ENCODE measurements at places on chromosomes 7 and 10.

- DNase-seq: no peak
These were observed 33.1 kb downstream of the SUV39H2 start for GRCh38 chr10:14911801-14912200.

DNA sequence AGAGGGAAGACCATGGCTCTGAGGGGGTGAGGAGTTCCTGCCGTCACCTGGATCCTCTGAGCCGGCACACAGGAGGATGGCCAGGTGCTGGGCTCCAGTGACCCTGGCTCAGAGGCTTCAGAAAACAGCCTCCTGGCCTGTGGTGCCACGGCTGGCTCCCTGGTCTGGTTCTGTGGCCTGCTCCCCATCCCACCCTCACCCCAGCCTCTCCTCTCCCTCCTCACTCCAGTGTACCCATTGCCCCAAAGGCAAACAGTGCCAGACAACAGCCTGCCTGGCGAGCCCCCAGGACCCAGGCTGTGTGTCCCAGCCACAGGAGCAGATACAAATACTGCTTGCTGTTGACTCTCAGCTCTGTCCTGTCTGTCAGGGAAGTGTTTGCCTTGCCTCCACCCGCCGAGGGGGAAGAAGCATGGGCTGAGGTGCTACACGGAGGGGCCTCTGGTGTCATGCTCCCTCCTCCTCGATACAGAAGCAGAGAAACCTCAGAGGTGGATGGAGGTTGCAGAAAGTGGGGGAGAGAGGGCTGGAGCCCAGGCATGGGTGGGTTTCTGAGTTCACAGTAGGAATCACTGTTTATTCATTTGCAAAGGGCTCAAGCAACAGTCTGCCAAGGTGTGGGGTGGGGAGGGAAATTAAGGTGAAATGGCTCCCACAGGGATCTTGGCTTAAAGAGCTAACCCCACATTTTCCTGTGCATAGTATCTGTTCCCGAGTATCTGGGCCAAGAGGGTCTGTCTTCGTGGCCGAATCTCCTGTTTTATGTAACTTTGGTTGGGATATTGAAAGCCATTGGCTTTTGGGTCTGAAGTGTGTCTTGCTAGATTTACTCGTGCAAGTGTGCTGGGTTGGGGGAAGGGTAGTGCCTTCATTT is 5.5 kb downstream of the ADRA2A start:
- DNase-seq: no peak

DNA sequence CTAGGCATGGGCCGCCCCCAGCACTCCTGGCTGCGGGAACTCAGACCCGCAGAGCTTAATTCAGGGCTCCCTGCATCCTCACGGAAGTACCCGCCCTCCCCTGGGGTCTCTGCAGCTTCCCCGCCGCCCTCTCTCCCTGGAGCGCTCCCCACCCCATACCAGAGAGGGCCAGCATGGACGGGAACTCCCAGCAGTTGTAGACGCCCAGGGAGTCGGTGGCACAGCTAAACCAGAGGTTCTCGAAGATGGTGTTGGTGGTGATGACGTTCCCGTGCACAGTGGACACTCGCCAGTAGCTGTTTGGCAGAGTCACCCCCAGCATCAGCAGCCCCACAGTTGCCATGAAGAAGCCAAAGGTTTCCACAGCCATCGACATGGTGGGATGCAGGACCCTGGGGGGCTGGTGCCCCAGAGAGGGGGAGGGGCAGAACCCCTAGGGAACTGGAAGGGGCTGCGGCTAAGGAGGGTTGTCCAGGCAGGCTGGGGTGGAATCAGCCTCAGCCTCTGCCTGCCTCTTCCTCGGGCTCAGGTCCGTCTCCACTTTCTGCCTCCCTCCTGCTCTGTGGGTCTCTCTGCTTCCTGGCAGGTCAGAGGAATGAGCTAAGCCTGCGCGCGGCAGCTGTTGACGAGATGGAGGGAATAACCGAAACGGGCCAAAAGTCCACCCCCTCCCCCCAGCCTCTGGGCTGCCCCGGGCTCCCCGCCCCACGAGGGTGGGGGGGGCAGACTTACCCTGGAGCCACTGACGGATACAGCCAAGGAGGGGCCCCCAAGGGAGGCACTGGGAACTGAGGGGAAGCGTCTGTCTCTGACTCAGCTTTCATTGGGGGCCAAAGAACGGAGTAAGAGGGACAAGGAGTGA is at the start of gene CLDN15:
Gene CLDN15, minus strand, starts transcription at position 597 of the 862 bp plus-strand sequence. Its CDS starts 221 bp downstream, at position 376.
- peak; percentile 66 for DNase-seq

DNA sequence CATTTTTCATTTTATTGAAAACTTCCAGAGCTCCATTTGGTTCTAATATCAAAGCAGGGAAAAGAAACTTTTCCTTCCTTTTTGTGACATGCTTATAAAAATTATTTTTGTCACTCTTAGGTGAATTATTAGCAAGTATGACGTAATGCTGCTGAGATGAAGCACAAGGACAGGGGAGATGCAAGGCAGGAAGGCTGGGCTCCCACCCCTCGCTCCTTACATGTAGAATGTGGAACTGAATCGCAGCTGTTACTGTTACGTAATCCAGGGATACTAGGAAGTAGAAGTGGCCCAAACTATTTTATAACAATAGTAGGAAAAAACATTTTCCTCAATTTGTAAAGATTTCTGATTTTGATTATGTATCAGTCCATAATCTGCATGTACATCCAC is 17.1 kb upstream of the GTPBP4 start:
- DNase-seq: no peak

GRCh38 chr10:96465599-96465998 is 48.1 kb downstream of the TLL2 start:
- no peak for DNase-seq

GRCh38 chr10:74418285-74418872 is 267.4 kb downstream of the ADK start:
- no peak for DNase-seq

- no peak for DNase-seq
These were observed 18.2 kb upstream of the CASD1 start for GRCh38 chr7:94491410-94491809.

GRCh38 chr10:93034426-93034825 is 26.2 kb upstream of the CYP26C1 start:
- no peak for DNase-seq

- DNase-seq: no peak
These were observed 174.8 kb downstream of the JAZF1 start for GRCh38 chr7:28005847-28006231.

- peak; percentile 80 for DNase-seq
These were observed 17.5 kb downstream of the ACTA2 start for GRCh38 chr10:88934900-88935672.

DNA sequence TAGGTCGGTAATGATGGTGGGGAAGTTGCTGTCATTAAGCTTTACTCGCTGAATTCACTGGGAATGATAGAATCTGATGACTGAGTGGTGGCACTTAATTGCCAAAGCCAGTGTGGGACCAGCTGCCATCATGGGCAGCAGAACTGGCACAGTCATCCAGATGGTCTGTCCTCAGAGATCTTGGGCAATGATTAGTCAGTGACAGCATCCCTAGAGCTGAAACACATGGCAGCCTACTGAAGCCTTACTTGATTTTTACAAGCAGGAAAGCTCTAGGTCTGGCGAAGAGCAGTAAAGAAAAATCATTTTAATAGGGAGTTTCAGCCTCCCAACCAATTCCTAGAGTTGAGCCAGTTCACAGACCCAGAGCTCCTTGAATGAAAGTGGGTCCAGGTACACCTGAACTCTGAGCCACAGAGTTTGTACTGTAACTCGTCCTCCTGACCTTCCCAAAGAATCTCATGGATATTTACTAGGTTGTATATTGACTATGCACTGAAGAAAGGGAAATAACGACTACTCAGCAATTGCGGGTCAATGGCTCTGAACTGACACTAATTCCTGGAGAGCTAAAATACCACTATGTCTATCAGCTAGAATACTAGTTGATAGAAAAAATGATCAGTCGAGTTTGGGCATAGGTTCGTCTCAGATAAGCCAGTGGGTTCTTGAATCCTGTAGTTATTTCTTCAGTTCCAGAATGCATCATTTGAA is 4.4 kb upstream of the ASB13 start:
- no peak for DNase-seq

GRCh38 chr7:2787251-2787951 is 56.7 kb downstream of the GNA12 start:
- no peak for DNase-seq

DNA sequence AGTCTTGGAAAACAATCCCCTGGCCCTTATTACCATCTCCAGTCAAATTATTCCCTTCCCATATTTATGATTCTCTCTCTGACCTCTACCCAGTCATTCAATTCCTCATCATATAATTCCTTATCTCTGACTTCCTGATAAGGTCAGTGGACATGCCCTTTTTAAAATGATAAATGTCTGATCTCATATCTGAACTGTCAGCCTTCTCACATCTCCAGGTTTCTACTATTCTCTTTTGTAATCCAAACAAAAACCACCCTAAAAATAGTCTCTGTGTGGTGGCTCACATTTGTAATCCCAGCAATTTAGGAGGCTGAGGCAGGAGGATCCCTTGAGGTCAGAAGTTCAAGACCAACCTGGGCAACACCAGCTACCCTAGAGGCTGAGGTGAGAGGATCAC is 11.9 kb downstream of the GSDME start:
- no peak for DNase-seq

GRCh38 chr7:21215307-21215706 is 212.6 kb upstream of the SP4 start:
- DNase-seq: no peak

GRCh38 chr7:139645572-139646523 is 122.4 kb downstream of the CLEC2L start:
- peak; percentile 84 for DNase-seq

DNA sequence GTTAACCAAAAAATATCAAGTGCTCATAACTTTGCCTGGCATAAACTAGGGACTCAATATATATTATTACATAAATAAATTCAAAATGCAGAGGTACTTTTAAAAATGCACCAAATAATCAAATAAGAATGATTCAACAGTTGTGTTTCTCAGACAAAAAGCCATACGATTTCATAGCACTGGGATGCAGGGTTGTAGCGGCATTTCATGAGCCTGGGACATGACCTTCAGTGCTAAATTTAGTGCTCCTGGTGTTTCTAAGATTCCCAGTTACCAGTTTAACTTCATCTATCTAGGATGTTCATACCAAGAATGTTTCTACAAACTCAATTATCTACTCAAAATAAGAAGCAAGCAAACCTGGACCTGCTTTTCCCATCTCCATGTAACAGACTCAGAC is 4.0 kb downstream of the JAZF1 start:
- DNase-seq: no peak

DNA sequence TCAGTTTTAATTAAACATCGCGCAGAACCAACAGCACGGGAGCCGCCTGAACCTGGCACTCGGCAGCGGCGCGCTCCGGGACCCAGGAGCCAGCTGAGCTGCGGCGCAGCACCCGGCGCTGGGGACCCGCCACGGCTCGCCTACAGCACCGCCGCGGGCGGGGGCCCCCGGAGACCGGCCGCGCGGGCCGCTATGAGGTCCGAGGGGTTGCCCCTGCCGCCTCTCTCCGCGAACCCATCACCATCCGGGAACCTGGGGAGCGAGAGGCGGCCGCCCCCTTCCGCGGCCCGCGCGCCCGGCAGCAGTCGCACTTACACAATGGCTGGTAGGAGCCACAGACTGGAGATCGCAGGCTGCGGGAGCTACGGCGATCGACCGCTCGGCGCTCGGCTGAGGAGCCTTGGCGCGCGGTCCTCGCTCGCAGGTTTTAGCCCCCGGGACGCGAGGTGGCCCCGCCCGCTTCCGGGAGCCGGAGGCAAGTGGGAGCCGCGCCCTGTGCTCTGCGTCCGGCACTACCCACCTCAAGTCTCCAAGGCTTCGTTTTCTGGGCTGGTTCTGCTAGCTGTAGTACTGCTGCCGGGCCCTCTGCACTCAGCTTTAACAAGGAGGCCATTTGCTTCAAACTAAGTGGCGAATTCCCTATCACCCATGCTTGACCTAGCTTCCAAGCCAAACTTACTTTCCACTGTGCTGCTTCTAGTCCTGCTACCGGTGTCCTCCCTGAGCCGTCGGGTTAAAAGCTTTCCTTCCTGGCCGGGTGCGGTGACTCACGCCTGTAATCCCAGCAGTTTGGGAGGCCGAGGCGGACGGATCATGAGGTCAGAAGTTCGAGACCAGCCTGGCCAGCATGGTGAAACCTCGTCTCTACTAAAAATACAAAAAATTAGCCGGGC is at the start of gene TPK1:
Gene TPK1, minus strand, starts transcription at position 402 of the 893 bp plus-strand sequence. CDS start 451 bp downstream, outside the sequence.
- peak; percentile 74 for DNase-seq

DNA sequence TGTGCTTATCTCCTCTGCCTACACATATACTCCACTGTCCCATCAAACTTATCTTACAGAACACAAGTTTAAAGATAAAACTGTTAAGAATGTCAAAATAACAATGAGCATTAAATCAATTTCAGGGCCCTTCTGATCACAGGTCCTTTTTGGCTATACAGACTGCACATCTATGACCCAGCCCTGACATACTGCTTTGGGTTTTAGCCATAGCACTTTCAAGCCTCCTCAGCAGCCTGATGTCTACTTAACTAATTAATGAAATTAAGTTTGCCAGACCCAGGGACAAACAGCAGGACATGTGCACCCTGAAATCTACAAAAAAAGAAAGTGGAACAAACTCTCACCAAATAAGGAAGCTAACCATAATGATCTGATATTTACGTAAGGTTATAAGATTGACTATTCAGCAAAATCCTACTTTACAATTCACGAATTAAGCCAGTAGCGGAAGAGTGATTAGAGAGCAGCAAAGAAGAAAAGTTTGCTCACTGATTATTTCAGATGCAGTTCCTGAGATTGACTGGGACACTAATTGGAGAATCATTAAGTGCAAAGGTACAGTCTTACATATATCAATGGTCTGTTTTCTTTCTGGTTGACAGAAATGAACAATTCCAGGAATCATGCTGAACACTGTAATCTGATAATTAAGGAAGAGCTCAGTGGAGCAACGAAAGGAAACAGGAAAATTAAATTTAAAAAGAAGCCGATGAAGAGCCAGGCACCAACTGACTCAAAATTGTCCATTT is 669.3 kb upstream of the LRRN3 start:
- DNase-seq: no peak

All from HepG2 (cell line).